HT-29 (cell line): ENCODE measurements at places on chromosomes 4 and X. TPM values are rescaled to one million over a fixed set of nuclear protein-coding genes. Genes with fewer than 3 reads are reported as not detected.

The TENM3 gene
- 4.4 and 5.3 TPM in 2 replicates for total RNA-seq

The TNIP3 gene
- not detected in 2 replicates for total RNA-seq

The GBA3 gene
- total RNA-seq, result not detected in 2 replicates

DNA sequence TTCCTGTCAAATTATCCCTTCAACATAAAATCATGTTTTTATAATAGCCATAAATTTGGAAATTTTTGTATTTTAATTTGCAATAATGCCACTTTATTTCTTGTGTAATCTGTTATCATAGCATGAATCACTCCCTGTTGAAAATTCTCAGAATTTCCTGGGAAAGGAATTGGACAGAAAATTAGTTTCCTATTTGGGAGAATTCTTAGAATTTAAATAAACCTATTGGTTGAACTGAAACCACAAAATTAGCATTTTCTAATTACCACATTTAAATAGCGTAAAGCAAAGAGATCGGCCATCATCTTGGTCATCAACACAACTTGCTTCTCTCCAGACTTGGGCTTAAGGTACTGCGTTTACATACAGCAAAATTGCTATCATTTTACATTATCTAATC lies at the start of gene CSN1S1:
Gene CSN1S1 (plus strand): TSS at position 301 of the 400 bp plus-strand sequence. CDS start 1,488 bp downstream, outside the sequence.
- DNase-seq, result no peak

- DNase-seq, result no peak
Measured at GRCh38 chr4:180913750-180914149, 1329.5 kb upstream of the TENM3 start.

- DNase-seq, result no peak
Measured at GRCh38 chr4:34158878-34159277, 2085.4 kb downstream of the ARAP2 start.

DNA sequence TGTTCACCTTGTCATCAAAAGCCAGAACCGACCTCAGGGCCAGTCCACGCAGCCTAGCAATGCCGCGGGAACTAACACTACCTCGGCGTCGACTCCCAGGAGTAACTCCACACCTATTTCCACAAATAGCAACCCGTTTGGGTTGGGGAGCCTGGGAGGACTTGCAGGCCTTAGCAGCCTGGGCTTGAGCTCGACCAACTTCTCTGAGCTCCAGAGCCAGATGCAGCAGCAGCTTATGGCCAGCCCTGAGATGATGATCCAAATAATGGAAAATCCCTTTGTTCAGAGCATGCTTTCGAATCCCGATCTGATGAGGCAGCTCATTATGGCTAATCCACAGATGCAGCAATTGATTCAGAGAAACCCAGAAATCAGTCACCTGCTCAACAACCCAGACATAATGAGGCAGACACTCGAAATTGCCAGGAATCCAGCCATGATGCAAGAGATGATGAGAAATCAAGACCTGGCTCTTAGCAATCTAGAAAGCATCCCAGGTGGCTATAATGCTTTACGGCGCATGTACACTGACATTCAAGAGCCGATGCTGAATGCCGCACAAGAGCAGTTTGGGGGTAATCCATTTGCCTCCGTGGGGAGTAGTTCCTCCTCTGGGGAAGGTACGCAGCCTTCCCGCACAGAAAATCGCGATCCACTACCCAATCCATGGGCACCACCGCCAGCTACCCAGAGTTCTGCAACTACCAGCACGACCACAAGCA lies 898 bp downstream of the UBQLN2 start:
- peak; percentile 38 for DNase-seq

DNA sequence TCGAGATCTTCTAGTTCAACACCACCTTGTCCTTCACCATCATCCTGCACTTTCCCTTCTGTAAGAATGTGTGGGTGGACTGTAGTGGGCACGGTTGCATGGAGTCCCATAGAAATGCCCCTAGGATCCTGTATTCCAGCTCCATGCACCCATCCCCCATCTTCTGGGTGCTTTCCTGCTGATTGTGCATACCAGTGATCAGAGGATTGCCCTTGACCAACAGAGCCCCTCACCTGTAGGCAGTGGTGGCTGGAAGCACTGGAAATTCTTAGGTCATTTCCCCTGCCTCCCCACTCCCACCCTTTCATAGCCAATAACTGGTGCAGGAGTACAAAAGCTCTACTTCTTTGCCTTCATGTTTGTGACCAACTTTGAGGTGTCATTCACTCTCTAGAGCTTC lies 213.4 kb upstream of the ARSJ start:
- DNase-seq, result no peak

DNA sequence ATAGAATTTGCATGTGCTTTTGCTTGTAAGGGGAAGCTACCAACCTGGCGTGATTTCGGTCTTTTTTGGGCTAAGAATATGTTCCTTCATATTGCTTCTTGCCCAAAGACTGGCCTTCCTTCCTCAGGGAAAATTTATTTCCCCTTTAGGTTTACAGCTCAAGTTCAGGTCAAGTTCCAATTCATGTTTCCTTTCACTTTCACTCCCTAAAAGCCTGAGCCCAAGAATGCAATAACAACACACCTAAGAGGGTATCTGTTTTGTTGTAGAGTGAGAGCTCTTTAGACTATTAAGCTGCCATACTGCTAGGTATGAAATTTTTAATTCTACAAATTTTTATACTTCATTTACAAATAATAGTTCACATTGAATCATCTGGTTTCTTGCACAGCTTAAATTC lies 299.6 kb downstream of the TLL1 start:
- DNase-seq, result no peak

GRCh38 chr4:113179996-113180395 lies 130.5 kb downstream of the ANK2 start:
- DNase-seq, result no peak

GRCh38 chrX:10367406-10367805 lies 210.6 kb downstream of the CLCN4 start:
- DNase-seq, result no peak

GRCh38 chr4:39452153-39452859 lies 6.4 kb downstream of the RPL9 start:
- DNase-seq, result no peak
